ENCODE measurements at places on chromosomes 2 and 18. TPM values are rescaled to one million over a fixed set of nuclear protein-coding genes. Genes with fewer than 3 reads are reported as not detected.

DNA sequence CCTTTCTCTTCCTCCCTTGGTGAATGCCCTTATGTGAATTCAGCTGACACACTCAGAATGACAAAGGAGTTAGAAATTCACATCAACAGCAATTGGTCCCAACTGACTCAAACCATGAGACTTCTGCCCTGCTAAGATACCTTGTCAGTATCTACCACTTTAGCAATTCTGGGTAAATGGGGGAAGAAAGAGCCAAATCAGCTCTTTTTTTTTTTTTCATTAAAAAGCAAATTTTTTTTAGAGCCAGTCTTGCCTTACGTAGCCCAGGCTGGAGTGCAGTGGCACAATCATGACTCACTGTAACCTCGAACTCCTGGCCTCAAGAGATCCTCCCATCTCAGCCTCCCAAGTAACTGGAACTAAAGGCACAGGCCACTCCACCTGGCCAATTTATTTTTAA, 1.7 kb upstream of the PPP4R1 start:
- DNase-seq: no peak

DNA sequence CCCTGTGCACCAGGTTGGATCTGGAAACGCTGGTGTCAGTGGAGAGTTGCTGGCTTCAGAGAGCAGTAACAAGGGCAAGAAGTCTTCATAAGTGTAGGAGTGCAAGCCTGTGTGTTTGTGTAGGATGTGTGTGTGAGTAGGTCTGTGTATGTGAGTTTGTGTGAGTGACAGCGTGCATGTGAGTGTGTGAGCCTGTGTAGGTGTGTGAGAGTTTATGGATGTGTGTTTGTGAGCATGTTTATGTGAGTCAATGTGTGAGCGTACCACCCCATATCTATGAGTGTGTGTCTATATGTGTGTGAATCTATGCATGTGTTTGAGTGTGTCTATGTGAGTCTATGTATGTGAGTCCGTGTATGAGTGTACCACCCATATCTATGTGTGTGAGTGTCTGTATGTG, 86.5 kb upstream of the ATG16L1 start:
- DNase-seq: no peak

DNA sequence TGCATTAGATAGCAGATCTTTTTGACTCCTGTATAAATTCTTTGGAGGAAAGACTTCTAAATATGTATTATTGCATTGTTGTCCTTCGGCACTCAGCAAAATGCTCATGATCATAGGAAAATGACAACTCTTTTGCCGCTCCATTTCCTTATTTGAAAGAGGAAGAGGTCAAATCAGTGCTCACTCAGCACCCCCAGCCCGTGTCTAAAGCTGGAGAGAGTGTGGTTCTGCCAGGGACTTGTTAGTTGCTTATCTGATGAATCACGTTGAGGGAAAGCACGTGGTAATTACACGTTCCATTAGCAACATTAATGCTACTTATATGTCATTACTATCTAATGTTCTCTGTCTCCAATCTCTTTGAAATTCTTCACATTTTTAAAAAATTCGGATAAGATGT, 46.0 kb upstream of the MBP start:
- DNase-seq: no peak

DNA sequence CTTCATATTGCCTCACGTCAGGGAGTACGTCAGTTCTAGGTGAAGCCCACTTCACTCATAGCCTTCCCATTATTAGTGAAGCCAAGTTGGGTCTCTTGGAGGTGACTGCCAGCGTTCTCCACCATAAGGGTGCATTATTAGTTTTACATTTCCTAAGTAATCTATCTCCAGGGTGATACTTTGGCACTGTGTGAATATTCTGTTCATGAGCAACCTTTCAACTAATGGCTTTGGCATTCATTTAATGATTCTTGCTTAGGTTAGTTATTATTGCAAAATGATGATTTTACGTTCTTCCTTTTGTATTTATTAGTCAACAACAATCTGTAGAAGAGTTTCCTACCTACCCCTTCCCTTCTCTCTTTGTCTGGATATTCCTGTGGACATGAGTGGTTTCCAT, 97.5 kb downstream of the MAP4K4 start:
- no peak for DNase-seq

GRCh38 chr18:54020966-54021365, 203.5 kb downstream of the MBD2 start:
- no peak for DNase-seq

DNA sequence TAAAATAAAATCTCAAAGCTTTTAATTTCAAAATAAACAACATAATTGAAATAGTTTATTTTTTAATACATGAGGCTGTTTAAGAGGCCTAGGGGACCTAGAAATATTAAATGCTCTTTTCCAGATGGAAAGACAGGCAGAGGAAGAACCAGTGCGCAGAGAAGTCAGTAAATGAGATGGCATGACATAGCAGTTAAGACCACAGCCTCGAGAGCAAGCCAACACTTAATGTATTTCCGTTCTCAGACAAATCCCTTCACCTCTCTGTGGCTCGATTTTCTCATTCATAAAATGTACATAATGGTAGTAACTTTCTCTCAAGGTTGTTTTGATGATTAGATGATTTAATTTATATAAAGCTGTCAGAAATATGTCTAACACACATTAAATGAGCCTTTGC, 405.1 kb upstream of the CWC22 start:
- DNase-seq: no peak

DNA sequence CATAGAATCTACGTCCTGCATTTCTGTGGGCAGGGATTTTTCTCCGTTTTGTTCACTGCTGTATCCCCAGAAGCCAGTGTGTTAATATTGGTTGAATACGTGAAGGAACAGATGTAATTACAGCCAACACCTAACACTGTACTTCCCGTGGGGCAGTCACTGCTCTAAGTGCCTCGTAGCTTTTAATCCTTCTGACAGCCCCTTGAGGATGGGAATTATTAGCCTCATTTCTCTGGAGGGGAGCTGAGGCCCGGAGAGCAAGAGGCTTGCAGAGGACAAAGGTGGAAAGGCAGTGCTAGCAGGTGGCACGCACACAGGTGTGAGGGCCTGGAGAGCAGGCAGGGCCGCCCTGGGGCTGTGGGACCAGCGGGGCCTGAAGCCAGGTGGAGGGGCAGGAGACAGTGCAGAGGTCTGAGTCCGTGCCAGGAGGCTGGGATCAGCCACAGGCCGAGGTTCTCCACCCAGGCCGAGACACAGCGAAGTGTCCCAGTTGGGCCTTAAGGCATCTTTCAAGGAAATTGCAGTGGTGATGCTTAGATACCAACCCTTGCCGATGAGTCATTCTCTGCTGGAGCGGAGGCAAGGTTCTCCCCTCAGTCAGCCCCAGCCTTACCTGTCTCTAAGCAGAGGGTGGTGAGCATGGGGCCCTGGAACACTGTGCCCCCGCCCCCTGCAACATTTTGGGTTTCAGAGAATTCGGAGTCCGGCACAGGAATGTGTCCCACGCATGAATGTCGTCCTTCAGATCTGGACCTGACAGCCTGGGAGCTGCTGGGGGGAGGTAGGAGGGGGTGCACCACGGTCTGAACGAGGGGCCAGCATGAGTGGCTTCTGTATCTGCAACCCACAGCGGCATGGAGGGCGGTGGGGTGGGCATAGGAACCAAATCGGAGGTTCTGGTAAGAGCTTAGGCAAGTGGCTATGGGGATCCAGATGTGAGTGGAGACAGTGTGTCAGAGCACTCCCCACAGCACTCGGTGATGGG, 122.6 kb downstream of the GBX2 start:
- peak; percentile 66 for DNase-seq

ABCB11 gene
- total RNA-seq: not detected

- peak; percentile 76 for DNase-seq
These were observed 2.9 kb downstream of the ZFAND2B start for GRCh38 chr2:219209236-219210195.

EMX1 gene
- total RNA-seq: not detected

GRCh38 chr2:85536479-85536878, 2.5 kb upstream of the MAT2A start:
- DNase-seq: no peak

COLEC12 gene
- total RNA-seq: 4.5 TPM

- DNase-seq: no peak
These were observed 127.1 kb downstream of the TNS1 start for GRCh38 chr2:217875556-217876252.

DNA sequence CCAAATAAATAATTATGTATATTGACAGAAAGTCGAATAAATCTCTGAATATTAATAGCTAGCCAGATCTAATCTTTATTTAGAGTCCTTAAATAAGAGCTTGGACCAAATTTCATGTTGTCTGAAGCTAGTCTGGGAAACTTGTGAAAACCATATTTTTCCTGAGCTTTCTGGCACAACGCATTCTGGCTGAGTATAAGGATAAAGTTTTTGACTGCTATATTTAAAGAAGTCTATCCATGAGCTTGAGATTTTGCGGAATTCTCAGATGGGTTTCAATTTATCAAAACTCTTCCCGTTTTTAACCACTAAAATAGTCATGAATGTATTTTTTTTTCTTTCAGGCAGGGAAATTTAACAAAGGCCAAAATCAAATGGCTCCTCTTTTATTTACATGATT, 23.8 kb downstream of the FAP start:
- no peak for DNase-seq

GRCh38 chr2:235605312-235606003, 111.6 kb downstream of the AGAP1 start:
- no peak for DNase-seq

ZC3H6 gene
- total RNA-seq: 16.9 TPM

GRCh38 chr2:42227491-42227890, 58.3 kb downstream of the EML4 start:
- no peak for DNase-seq

INPP5D gene
- total RNA-seq: 186 TPM

GRCh38 chr2:10426726-10427617, 21.2 kb downstream of the ODC1 start:
- DNase-seq: peak; percentile 70

DNA sequence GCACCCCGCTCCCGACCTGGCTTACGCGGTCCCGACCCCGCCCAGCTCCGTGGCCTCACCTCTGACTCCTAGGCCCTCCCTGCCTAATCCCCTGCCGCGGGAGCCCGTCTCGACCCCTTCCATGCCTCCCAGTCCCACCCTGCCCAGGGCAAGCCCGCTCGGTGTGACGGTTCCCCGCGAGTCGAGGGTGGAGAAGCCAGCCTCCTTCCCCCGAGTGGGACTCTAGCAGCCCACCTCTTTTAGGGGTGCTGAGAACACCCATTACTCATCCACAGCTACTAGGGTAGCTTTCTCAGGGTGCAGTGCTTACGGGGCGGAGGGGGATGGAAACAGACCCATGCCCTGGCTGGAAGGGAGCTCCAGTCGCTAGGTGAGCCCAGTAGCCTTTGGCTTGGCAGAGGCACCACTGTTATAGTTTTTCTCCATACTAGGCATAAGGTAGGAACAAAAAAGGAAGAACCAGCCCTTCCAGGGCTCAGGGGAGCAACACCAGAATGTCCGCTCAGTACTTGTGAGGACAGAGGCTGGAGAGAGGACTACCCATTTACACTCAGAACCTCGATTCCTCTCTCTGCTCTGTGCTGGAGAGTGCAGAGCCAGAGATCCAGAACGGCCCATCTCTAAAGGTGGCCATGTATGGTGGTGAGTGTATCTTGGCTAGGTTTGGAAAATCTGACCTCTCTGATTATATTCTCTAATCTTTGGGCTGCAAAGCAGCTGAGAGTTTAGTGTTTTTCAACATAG, 606 bp downstream of the AGBL5 start:
- peak; percentile 91 for DNase-seq

DNA sequence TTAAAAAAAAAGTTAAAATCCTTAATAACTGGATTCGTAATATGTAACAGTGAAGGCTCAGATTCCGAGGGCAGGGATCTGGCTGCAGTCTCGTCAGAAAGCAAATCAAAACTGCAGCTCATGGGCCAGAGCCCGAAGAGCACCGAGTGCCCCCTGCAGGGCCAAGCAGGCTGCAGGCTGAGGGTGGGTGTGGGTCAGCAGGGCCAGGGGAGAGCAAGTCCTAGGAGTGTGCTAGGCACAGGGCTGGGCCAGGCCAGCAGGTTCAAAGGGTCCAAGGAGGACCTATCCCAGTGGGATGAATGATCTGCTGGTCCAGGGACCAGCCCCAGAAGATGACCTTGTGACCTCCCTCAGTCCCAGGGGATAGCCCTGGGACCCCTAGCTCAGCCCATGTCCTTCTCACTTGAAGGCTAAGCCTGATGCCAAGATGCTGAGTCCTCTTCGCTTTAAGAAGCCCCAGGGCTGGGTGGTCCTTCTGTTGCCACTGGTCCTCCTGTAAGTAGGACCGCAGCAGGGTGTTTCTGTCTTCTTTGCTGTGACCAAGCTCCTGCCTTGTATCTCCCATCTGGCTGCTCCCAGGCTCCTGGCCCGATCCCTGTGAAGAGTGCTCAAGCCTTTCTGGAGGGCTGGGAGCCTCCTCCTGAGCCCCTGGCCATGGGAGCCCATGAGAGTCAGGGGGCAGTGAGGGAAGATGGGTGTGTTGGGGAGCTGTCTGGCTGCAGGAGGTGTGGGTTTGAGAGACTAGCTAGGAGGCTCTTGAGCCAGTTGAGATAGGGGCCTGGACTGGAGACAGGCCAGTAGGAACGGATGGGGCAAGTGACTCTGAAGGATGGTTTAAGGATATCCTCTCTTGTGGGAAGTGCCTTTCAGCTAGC, 150.7 kb downstream of the DYSF start:
- peak; percentile 64 for DNase-seq

TRAPPC12 gene
- total RNA-seq: 130 TPM

ASB18 gene
- total RNA-seq: not detected

SYT4 gene
- not detected for total RNA-seq

CDCA7 gene
- total RNA-seq: 2.2 TPM

- DNase-seq: peak; percentile 59
These were observed 24.7 kb downstream of the ODC1 start for GRCh38 chr2:10423400-10423774.

DNA sequence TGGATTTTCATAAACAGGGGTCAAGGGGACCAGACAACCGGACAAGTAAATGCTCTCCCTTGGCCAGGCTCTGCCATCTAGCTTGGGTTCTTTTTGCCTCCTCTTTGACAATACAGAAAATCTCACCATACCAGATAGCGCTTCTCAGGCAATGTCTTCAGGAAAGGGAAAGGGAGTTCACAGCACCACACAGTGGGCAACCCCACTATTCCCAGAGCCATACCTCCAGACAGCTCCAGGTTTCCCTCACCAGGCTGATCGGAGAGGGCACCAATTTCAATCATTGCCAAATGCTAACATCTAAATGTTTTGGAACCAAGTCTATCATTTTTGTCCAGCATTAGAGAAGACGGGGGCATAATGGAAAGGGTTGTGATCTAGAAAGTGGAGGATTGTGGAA, 28.1 kb downstream of the CCDC68 start:
- DNase-seq: no peak

- no peak for DNase-seq
These were observed 16.7 kb downstream of the HK2 start for GRCh38 chr2:74850496-74851190.

GRCh38 chr18:57150828-57151227, 3.9 kb downstream of the BOD1L2 start:
- no peak for DNase-seq

CFLAR gene
- 364 TPM for total RNA-seq

GRCh38 chr2:219512524-219513216, 1.6 kb upstream of the ASIC4 start:
- DNase-seq: no peak
